Activated B cell treated with CpG ODN at 0.5 μM for 24 hours (primary cell): ENCODE measurements at places on chromosomes 1 and 21. TPM values are rescaled to one million over a fixed set of nuclear protein-coding genes. Genes with fewer than 3 reads are reported as not detected.

ITGB2 gene
- total RNA-seq: 124 and 131 TPM in 2 replicates

DLGAP3 gene
- 3.9 and 6.0 TPM in 2 replicates for total RNA-seq

BTBD19 gene
- total RNA-seq: 25.8 and 27.6 TPM in 2 replicates

- H3K4me3 ChIP-seq: no peak overlapping the region
- H3K27me3 ChIP-seq: no peaks in the 10 kb centered on the region
- H3K27ac ChIP-seq: no peak overlapping the region
- H3K36me3 ChIP-seq: no peaks in the 10 kb centered on the region
- peaks cover 10% of the 10 kb centered on the region for H3K4me1 ChIP-seq
These were observed 129.5 kb upstream of the DSCAM start for GRCh38 chr21:40976198-40977109.

DNA sequence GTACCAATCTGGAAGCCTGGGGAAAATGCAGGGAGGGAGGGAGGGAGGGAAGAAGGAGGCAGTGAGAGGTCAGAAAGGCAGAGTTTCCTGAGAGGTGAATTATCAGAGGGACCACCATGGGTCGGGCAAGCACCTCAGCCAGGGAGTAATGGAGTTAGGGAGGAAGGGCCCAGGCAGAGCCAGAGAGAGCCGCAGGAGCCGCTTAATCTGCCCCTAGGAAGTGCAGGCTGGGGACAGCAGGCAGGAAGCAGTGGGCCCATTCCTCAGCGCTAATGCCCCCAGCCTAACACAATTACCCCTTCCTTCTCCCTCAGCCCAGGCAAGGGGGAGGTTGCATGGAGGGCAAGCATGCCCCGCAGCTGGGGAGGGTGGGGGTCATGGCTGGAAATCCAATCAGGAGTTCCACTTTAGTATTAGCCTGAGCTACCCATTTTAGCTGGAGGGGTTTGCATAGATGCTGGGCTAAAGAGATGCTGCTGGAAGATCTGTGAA lies 109.0 kb downstream of the TMEM53 start:
- peaks cover 20% of the 10 kb centered on the region for H3K27me3 ChIP-seq
- no peak for DNase-seq
- H3K36me3 ChIP-seq: no peaks in the 10 kb centered on the region

- no peaks in the 10 kb centered on the region for H3K36me3 ChIP-seq
- H3K4me3 ChIP-seq: peak overlapping the region; percentile 68
- peaks cover 15% of the 10 kb centered on the region for H3K4me1 ChIP-seq
- no peak for DNase-seq
These were observed 971 bp upstream of the GNG4 start for GRCh38 chr1:235650341-235651169.

VTCN1 gene
- total RNA-seq: not detected in 2 replicates

CD53 gene
- 491 and 522 TPM in 2 replicates for total RNA-seq

ZNF648 gene
- total RNA-seq: not detected in 2 replicates

GRCh38 chr1:234610666-234611224 lies 767 bp upstream of the IRF2BP2 start:
- H3K27me3 ChIP-seq: no peaks in the 10 kb centered on the region
- DNase-seq: peak; percentile 84
- H3K27ac ChIP-seq: peak overlapping the region; percentile 95
- H3K4me1 ChIP-seq: peaks cover 54% of the 10 kb centered on the region
- peaks cover 27% of the 10 kb centered on the region for H3K36me3 ChIP-seq

DNA sequence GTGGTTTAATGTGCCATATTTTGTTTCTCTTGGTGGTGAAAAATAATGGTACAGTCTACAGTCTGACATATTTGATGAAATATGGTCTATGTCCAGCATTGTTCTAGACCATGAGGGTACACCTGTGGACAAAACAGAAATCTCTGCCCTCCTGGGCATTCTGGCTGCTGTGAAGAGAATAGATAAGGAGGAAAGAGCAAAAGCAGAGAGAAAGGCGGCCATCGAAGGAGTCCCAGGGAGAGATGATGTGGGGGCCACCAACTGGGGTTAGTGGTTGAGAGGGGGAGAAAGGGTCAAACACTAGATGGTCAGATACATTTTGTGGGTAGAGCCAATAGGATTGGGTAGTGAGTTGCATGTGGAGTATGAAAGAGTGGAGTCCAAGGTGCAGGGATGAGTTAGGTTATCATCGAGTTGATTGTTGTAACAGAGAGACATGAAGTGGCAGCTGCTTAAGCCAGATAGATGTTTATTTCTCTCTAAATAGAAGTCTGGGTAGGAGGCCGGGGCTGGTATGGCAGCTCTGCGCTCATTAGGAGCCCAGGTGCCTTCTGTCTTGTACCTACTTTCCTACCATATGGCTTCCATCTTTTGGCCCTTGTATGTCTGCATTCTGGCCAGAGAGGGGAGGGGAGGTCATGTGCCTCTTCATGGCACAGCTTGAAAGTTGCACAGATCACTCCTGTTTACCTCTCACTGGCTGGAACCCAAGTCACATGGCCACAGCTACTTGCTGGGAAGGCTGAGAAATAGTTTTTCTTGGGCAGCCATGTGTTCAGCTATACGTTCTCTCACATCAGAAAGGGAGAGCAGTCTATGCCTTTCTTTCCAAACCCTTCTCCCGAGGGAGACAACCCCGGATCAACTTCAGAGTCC lies 13.0 kb downstream of the UBE4B start:
- no peaks in the 10 kb centered on the region for H3K27me3 ChIP-seq
- H3K36me3 ChIP-seq: peaks cover 56% of the 10 kb centered on the region
- H3K27ac ChIP-seq: no peak overlapping the region
- H3K4me1 ChIP-seq: peaks cover 19% of the 10 kb centered on the region
- DNase-seq: no peak

UBL4B gene
- not detected in 2 replicates for total RNA-seq

DNA sequence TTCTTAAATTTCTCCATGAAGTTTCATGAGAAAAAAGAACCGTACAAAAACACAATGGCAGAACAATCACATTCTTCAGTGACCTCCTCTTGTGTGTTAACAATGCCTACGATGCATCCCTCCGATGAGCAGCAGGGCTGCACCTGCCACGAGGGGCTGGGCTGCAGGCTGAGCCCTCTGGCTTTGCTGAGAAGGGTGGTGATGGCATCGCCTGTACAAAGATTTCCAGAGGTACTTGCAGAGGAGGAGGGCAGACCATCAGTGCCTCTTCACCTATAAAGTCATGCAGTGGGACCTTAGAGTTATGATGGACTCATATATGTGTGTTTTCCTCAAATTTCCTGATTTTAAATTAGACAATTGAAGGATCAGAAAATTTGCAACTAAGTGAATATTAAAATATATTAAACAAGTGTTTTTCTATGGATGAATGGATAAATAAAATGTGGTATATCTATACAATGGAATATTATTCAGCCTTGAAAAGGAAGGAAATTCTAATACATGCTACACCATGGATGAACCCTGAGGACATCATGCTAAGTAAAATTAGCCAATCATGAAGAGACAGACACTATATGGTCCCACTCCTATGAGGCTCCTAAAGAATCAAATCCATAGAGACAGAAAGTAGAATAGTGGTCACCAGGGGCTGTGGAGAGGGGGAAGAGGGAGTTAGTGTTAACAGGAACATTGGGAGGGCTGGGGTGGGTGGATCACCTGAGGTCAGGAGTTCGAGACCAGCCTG lies 489.3 kb downstream of the SIPA1L2 start:
- no peak overlapping the region for H3K4me3 ChIP-seq
- H3K4me1 ChIP-seq: no peaks in the 10 kb centered on the region
- H3K27me3 ChIP-seq: no peaks in the 10 kb centered on the region
- H3K36me3 ChIP-seq: no peaks in the 10 kb centered on the region
- no peak for DNase-seq

DNA sequence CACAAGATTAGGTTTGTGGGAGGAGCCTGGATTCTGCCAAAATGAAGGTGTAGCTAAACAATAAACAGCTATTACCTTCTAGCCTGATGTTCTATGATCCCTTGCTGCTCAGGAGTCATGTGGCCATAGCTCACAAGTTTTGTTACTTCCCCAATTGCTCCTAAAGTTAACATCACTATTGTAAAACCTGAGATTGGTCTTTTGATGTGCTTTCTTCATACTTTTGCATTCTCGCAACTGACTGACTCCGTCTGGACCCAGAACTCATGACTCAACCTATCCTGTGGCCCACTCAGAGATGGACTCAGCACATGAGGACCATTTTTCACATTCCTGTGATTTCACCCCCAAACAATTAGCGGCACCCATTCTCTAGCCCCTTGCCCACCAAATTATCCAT lies 69.1 kb downstream of the PTGS2 start:
- no peak overlapping the region for H3K4me3 ChIP-seq
- peaks cover 3% of the 10 kb centered on the region for H3K4me1 ChIP-seq
- no peaks in the 10 kb centered on the region for H3K36me3 ChIP-seq
- peaks cover 3% of the 10 kb centered on the region for H3K27me3 ChIP-seq
- no peak overlapping the region for H3K27ac ChIP-seq

GRCh38 chr1:83889707-83890106 lies 109.2 kb downstream of the TTLL7 start:
- H3K4me3 ChIP-seq: no peak overlapping the region
- no peak for DNase-seq
- no peaks in the 10 kb centered on the region for H3K36me3 ChIP-seq
- H3K27ac ChIP-seq: no peak overlapping the region

- H3K27me3 ChIP-seq: peaks cover 1% of the 10 kb centered on the region
- no peak overlapping the region for H3K4me3 ChIP-seq
- H3K27ac ChIP-seq: no peak overlapping the region
- H3K4me1 ChIP-seq: peaks cover 30% of the 10 kb centered on the region
These were observed 104.1 kb downstream of the SIK1 start for GRCh38 chr21:43322805-43323204.

ZSCAN20 gene
- total RNA-seq: 3.6 and 3.7 TPM in 2 replicates

- H3K36me3 ChIP-seq: peaks cover 90% of the 10 kb centered on the region
- peak overlapping the region; percentile 42 for H3K4me3 ChIP-seq
- DNase-seq: no peak
- H3K27me3 ChIP-seq: no peaks in the 10 kb centered on the region
These were observed 37.3 kb downstream of the CDC42 start for GRCh38 chr1:22089787-22090186.

- peaks cover 18% of the 10 kb centered on the region for H3K27me3 ChIP-seq
- DNase-seq: no peak
- no peaks in the 10 kb centered on the region for H3K4me1 ChIP-seq
- no peak overlapping the region for H3K27ac ChIP-seq
- H3K36me3 ChIP-seq: no peaks in the 10 kb centered on the region
- H3K4me3 ChIP-seq: no peak overlapping the region
These were observed 317.7 kb downstream of the MATN1 start for GRCh38 chr1:30405631-30406212.

RPS8 gene
- 3,767 and 4,240 TPM in 2 replicates for total RNA-seq

ZFP69 gene
- total RNA-seq: 4.5 and 5.1 TPM in 2 replicates

LIN28A gene
- not detected in 2 replicates for total RNA-seq
